ENCODE measurements at places on chromosomes 5 and 9.

DNA sequence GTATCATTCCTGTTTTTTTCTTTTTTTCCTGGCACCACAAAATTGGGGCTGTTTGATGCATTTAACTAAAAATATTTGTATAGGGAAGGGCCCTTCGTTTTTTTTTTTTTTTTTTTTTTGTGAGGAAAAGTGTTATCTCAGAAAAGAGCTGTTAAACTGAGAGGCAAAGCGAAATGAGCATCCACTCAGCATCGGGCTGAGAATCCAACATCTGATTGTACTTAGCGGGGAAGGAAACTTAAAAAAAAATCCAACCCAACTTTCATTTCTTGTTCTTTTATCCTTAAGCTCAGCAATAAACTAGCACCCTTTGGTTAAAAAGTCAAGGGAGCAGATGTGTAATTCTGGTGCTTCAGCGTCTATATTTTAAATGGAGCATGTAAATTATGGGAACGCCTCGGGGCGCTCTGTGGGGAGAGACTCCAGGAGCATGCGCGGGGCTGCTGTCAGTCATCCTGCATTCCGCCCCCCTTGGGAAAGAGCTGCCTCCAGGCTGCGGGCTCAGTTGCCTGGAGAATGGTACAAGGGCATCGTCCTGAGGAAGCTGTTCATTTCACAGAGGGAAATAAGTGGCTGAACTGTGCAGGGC, 33.3 kb downstream of the DMRT2 start:
- DNase-seq = no peak

DNA sequence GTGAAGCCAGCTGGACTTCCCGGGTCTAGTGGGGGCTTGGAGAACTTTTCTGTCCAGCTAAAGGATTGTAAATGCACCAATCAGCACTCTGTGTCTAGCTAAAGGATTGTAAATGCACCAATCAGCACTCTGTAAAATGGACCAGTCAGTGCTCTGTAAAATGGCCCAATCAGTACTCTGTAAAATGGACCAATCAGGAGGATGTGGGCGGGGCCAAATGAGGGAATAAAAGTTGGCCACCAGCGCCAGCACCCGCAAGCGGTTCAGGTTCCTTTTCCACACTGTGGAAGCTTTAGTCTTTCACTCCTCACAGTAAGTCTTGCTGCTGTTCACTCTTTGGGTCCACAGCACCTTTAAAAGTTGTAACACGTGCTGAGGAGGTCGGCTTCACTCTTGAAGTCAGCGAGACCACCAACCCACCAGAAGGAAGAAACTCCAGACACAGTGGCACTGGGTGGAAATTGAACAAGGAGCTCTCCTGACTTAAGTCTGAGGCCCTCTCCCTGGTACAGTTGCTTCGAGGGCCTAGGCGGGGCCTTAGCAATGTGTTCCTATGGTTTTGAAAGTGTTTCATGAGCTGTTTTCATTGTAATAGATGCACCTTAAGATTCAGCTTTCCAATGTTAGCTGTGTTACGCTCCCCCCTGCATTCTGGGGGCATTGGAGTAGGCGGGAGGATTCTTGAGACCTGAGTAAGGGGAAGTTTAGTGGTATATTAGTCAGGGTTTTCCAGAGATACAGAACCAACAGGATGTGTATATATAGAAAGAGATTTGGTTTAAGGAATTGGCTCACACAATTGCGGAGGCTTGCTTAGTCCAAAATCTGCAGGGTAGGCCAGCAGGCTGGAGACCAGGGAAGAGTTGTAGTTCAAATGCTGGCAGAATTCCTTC, 21.5 kb upstream of the MYO10 start:
- DNase-seq = no peak

DNA sequence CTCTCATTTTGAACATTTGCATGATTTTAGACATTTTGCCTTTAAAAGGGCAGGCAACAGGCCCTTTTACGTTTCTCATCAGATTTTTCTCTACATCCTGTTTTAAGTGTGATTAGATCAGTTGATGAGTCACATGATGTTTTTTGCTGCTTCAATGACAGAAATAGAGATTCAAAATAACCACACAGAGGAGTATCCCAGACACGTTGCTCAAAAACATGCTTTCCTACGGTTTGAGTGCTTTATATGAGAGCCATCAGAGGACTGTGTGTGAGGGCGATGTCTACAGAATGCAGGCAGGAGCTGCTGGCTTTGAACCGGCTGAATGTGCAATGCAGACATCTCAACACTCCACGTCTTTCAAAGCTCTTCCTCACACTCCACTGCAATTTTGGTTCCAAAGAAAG, 42.1 kb downstream of the OTULIN start:
- no peak for DNase-seq

DNA sequence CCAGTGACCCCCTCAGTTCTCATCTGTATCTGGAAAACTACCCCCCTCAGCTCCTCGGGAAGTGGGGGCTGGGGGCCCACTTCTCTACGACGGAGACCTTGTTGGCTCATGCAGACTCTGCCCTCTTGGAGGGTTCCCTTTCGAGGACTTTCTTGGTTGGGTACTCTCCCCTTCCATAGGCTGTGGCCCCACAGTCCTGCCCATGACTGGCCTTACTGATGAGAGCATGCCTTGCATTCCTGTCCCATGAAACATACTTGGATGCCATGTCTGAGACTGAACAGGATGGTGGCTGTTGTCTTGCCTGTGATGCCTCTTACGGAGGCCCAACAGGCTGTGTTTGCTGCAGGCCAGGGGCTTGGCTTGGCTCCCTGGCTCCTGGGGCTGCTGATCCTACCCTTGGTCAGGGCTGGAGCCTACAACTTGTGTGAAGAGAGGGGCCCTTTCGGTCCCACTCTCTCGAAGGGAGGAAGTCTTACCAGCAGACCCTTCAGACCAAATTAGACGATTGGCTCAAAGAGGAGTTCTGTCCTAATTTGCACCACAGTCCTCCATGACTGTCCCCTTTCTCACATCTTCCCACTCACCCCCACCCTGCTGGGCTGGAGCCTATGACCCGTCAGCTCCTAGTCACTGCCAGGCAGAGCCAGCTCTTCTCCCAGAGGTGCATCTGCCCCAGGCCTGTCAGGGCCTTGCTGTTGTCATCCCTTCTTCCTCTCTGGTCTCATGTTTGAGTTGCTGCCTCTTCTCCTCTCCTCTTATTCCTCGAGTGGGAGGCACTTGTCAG, 109.9 kb downstream of the CACNA1B start:
- DNase-seq = no peak

DNA sequence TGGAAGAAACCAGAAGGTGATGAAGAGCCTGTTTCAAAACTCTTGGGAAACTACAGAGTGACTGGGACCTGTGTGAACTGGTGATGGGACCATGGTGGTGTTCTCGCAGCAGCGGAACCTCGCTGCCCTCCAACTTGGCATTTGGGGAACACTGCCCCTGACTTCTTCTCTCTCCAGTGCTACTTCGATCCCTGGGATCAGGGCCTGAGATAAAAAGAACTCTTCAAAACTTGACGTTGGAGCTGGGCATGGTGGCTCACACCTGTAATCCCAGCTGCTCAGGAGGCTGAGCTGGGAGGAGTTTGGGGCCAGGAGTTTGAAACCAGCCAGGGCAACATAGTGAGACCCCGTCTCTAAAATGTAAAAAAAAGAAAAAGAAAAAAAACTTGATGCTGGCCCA, 18.1 kb downstream of the PITX1 start:
- no peak for DNase-seq

DNA sequence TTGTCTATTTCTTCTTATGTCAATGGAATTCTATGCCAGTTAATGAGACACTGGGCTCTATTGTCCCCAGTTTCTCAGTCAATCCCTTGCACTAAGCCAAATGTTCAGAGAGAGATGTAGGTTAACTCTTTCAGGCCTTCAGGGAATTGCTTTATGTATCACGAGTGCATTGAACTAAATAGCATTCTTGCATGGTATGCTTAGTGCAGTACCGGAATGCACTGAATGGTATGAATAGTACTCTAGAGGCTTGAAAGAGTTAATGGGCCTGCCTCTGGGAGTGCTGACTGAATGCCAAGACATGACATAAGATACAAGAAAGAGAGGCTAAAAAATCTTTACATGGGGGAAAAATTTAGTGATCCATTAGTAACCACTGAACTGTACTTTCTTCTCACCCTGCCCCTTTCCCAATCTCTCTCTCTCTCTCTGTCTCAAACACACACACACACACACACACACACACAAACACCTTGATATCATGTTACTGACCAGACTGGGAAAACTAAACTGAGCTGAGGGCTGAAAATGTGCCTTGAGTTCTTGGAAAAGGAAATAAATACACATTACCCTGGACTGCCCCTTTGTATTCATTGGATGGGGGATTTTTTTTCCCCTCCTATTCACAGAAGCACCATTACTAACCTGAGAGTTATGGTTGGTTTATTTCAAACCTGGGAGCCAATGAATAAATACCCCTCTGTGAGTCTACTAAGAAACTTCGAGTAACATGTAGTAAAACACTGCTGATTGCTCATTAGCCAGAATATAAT, 35.4 kb upstream of the TMC1 start:
- DNase-seq = no peak

- DNase-seq = no peak
These were observed 24.1 kb downstream of the SAR1B start for GRCh38 chr5:134608555-134608954.

DNA sequence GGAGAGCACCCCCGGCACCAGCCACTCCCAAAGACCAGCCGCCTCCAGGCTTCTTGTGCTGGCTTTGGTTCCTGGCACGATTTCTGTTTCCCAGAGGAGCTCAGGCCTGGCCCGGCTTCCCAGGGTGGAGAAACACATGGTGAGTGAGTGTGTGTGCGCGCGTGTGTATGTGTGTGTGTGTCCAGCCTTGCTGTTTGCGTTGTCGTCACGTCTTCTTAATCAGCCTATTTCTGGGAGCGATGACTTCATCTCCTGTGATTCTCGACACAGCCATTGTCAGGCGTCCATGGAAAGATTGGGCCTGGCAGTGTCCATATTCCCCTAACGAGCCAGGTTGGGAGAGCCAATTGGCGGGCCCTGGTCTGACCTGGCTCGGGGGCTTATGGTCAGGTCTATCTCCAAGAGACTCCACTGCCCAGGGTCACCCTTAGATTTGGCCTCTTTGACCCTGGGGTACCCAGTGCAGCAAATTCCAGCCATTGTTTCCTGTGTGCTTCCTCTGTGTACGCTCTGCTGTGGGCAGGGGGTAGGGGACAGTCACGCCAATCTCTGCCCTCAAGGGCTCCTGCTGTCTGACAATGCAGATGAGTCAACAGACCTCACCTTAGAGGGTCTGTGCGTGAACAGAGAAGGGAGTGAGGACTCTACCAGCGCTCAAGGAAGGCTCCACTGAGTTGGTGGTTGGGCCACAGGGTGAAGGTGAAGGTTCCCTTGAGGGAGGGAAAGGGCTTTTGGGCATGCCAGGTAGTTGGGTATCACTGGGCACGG, 73.8 kb downstream of the DAB2IP start:
- no peak for DNase-seq

DNA sequence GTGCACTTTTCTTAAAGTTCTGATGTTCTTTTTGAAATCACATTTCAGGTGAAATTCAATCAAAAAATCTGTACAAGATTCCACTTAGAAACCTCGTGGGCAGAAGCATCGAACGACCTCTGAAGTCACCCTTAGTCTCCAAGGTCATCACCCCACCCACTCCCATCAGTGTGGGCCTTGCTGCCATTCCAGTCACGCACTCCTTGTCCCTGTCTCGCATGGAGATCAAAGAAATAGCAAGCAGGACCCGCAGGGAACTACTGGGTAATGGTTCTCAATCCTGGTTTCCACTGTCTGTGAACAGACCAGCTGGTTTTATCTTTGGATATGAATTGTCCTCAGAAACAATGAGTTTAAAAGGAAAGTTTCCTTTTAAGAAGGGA, 8.1 kb upstream of the SLC2A8 start:
- no peak for DNase-seq

DNA sequence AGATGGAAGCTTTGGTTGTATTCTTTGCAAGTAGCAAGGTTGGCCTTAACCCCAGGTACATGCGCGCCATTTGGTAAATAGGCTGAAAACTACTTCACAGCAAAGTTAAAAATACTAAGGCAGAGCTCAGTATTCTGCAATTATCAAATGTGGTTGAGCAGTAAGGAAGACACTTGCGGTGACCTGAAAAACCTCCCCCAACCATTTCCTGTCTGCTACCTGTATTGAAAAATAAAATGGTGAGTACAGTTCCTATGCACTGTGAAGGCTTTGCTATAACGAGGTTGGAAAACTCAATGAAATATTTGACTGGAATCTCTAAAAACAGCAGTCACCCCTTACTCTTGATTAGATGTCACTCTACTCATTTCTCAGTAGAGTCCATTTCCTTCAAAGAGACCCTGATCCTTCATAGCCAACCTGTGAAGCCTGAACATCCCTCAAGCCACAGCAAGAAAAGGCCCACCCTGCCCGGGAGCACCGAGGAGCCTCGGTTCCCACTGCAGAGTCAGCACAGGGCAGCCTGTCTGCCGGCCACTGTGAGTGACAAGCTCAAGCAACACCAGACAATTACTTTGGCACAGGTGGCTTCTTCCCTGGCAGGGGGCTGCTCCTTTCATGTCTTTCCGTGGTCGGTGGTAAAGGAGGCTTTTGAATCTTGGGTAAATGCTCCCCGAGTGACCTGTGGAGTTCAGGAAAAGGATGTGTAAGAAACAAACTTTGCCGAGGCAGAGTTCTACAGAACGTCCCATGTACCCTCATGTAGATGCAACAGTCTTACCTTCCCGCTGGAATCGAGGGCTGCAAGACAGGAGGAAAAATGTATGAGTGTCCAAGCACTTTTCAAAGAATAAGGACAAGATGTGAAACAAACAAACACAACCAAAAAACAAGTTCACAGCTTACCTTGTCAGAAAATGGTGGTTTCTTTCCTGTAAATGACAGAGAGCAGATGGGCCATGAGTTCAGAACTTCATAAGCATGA, 29.6 kb downstream of the C5orf58 start:
- no peak for DNase-seq

DNA sequence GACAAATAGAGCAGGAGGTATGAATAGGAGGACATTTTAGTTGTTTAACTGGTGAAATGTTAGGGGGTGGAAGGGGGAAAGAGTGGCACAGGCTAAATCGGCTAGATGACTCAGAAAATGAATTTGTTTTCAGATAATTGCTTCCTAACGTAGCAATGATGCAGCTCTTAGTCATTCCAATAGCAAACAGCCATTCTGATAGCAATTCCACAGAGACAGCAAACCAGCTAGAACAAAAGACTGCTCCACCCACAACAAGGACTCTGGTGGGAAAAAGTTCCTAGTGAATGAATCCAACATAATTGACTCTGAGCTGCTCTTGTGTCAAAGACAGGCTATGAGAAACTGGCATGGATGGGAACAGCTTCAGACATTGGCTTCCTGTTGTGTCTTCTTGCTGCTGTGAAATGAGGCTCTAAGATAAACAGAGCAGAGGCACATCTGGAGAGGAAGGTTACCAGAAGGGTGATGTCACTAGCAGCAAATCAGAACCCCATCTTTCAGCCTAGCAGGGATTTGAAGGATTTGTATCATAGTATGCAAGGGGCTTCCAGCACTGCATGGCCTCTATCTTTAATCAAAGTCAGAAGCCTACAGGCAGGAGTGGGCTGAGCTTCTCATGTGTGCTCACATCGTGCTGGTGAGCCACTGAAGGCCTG, 28.1 kb upstream of the F2RL1 start:
- no peak for DNase-seq

- DNase-seq = no peak
These were observed 110.8 kb downstream of the HMHB1 start for GRCh38 chr5:143922718-143923117.

GRCh38 chr5:143588933-143589662, 185.6 kb upstream of the NR3C1 start:
- no peak for DNase-seq

- DNase-seq = no peak
These were observed 32.5 kb downstream of the FAM240B start for GRCh38 chr9:38687389-38687842.

Measured in stimulated activated CD4-positive, alpha-beta T cell treated with anti-CD3 and anti-CD28 coated beads, Interleukin-15, amount 100 ng/mL, for 48 hours (primary cell).